Activated naive CD8-positive, alpha-beta T cell treated with anti-CD3 and anti-CD28 coated beads for 36 hours (primary cell): ENCODE measurements at places on chromosomes 2 and 18. TPM values are rescaled to one million over a fixed set of nuclear protein-coding genes. Genes with fewer than 3 reads are reported as not detected.

The NYAP2 gene
- not detected for total RNA-seq

The LBX2 gene
- not detected for total RNA-seq

The IL18RAP gene
- total RNA-seq: 5.3 TPM

The CPO gene
- total RNA-seq: not detected

The GREB1L gene
- not detected for total RNA-seq

The HOXD13 gene
- total RNA-seq: not detected

The GPR75 gene
- total RNA-seq: 1.8 TPM

The TEKT4 gene
- not detected for total RNA-seq

The SATB2 gene
- total RNA-seq: 0.28 TPM

The IL1A gene
- 0.20 TPM for total RNA-seq

The HRH4 gene
- total RNA-seq: not detected

The CCL20 gene
- total RNA-seq: 3.1 TPM

The DSG1 gene
- not detected for total RNA-seq

The ACVR1C gene
- total RNA-seq: 1.0 TPM

The PAIP2B gene
- 2.4 TPM for total RNA-seq

The CKAP2L gene
- 24.3 TPM for total RNA-seq

The GATA6 gene
- total RNA-seq: not detected

The LRRC30 gene
- not detected for total RNA-seq

The HAAO gene
- 0.33 TPM for total RNA-seq

The CDH7 gene
- not detected for total RNA-seq

The NTSR2 gene
- not detected for total RNA-seq

The BOLL gene
- total RNA-seq: not detected

The CCDC85A gene
- total RNA-seq: not detected

The GIGYF2 gene
- total RNA-seq: 45.7 TPM

The CBLN2 gene
- total RNA-seq: not detected

The RGPD8 gene
- 14.3 TPM for total RNA-seq

The NEUROD1 gene
- 0.08 TPM for total RNA-seq

The TNFRSF11A gene
- 2.4 TPM for total RNA-seq

The COMMD1 gene
- total RNA-seq: 29.1 TPM

The GLI2 gene
- total RNA-seq: not detected

The PTPRM gene
- 0.52 TPM for total RNA-seq

The UGT1A5 gene
- total RNA-seq: not detected

The GYPC gene
- total RNA-seq: 171 TPM

The FABP1 gene
- not detected for total RNA-seq

The ADCY3 gene
- 55.4 TPM for total RNA-seq

The POTEC gene
- not detected for total RNA-seq

The TANC1 gene
- 1.0 TPM for total RNA-seq

The FIGN gene
- not detected for total RNA-seq

The SLC38A11 gene
- total RNA-seq: not detected

The KIF5C gene
- total RNA-seq: 19.7 TPM

The IL36B gene
- total RNA-seq: not detected
